AG04450 (cell line): ENCODE measurements at places on chromosomes 13 and 19.

- DNase-seq = no peak
Observed at GRCh38 chr13:66508153-66508909, 721.8 kb downstream of the PCDH9 start.

DNA sequence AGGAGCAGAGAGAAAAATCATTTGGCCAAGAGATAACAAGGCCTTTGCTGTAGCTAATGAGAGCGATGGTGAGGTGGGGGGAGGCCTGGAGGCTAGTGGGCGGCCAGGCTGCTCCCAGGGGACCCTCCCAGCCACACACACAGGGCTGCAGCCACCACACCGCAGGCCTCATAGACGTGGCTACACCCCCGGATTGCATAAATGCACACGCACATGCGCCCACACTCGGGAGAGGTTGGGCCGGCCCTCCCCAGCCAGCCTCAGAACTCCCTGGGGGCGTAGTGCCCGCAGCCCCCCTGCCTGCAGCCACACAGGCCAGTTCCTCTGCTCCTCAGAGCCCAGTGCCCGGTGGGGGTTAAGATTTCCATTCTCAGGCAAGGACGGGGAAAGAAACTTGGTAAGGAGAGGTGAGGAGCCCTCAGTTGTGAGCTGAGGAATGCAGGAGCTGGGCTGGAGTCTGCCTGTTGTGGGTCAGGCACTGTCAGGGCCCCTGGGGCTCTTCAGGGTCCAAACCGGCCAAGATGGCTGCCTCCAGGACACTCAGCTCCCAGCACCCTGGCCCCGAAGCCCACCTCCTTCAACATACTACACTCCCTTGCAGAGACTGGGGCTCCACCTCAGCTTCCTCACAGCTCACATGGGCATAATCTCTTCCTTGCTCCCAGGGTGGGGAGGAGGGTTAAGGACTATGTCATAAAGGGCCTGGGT, 8.0 kb downstream of the PTH2 start:
- DNase-seq = no peak

- peak; percentile 77 for DNase-seq
Observed at GRCh38 chr19:11090264-11090996, 1.2 kb downstream of the LDLR start.

GRCh38 chr13:24683838-24684599, 3.8 kb downstream of the ATP12A start:
- DNase-seq = no peak

DNA sequence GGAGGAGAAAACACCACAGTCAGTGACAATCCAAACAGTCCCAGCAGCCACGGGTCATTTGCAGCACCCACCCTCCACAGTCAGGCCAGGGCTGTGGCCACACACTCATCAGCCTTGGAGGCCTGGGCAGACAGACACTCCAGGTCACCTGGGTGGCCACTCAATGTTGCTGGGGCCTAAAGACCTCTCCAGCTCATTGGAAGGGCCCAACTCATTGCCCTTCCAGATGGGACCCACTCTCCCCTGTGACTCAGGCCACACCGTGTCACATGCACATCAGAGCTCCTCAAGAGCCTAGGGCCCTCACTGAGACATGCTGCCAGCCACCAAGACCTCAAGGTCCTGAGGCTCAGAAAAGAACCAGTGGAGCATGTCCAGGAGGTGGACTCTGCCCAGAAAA, 22.4 kb downstream of the TUBA3C start:
- DNase-seq = no peak

DNA sequence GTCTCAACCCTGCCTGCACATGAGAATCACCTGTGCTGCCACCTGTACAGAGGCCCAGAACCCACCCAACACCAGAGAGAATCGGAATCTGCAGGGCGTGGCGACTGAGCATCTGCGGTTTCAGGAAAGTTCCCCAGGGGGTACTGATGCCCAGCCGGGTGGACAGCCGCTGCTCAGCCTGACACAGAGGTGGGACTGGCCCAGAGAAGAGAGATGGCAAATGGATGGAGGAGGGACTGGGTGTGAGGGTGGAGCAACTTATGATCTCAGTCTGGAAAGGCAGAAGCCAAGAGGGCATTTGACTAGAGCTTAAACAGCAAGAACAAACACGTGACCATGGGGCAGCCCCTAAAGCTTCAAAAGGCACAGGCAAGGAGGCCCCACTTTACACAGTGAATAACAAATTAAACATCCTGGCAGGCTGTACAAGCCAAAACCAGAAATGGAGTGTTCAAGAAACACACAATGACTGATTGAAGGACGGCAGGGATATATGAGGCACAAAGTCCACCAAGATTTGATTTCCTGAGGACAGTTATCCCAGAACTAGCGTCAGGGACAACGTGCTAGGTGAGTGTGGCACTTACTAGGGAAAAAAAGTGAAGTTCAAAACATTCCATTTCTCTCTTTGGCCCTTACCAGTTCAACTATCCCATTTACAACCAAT, 3.1 kb downstream of the RANBP3 start:
- no peak for DNase-seq

DNA sequence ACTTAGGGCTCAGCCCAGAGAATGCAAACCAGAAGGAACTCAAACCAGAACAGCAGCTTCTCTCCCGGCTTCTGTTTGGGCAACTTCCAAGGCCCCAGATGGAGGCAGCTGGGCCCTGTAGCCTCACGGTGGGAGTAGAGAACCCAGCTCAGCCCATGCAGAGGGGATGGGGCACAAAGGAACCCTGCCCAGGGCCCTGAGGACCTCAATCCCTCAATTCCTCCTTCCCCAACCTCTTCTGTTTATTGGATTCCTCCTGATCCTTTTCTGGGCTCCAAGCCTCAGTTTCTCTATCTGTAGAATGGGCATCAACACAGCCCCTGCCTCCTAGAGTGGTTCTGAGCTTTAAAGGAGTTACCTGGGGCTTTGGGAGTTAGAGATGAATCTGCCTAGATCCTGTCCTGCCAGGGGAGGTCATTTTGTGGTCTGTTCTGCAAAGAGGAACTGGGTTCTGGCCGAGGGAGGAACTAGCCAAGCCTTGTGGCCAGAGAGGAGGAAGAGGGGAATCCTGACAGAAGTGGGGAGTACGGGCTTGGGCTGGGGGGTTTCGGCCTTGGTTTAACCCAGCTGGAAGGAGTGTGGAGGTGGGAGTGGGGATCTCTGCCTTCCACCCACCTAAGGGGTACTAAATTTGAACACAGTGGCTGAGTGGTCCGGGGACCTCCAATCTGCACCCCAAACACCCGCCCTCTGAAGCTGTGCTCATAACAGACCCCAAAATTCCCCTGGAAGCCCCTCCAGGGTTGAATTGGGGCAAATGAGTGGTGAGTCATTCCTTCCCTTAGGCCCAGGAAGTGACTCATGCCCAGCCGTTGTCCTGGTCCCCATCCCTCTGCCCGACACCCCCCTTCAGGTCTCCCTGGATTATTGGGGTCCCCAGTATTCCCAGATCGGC, 2.7 kb downstream of the ADGRE5 start:
- no peak for DNase-seq

DNA sequence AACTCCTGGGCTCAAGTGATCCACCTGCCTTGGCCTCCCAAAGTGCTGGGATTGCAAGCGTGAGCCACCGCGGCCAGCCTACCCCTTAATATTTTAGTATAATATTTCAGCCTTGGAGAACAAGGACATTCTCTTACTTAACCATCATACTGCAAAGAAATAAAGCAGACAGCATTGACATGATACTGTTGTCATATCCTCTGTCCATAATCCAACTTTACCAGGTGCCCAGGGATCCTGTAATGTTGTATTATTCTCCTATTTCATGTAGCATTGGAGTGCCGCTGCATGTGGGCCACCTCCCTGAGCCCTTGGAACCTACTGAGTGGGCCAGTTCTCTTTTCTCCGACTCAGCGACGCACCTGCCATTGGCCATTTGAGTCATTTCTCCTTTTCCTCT, 21.4 kb upstream of the EHD2 start:
- no peak for DNase-seq

GRCh38 chr13:25905611-25906010, 146.2 kb downstream of the SHISA2 start:
- no peak for DNase-seq

GRCh38 chr13:24225930-24226329, 65.4 kb downstream of the SPATA13 start:
- DNase-seq = no peak

- DNase-seq = no peak
Observed at GRCh38 chr13:76609643-76610042, 276.6 kb downstream of the KCTD12 start.

DNA sequence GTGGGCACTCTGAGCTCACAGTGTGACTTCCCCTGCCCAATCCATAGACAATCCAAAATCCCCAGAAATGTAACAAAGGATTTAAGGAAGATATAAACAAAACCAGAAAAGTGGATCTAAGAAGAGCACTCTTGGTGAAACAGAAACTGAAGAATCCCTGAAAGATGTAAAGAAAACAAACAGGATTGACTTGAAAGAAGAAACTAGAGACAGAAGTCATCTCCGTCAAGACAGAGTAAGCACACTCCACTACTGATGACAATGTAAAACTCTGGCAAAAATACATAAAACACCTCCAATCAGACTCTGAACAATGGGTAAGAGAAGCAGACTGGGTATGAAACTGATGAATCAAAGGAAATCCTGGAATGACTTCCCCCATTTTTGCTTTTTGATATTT, 13.5 kb downstream of the TUBGCP3 start:
- no peak for DNase-seq

DNA sequence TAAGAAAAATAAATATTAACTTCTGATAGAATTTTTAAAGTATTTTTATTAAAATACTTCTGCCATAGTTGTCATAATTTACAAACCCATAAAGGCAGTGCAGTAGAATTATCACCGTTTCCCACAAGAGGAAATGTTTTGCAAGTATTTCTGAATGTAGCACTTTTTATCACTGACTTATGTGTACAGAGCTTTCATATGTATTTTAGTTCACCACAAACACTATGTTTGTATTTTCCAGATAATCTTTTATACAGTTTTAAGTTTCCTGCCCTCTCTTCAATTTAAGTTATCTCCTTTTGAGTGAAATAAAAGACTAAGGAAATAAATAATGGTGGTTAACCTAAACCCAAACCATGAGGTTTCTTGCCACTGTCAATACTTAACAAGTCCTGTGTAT, 24.2 kb downstream of the MIPEP start:
- no peak for DNase-seq

- no peak for DNase-seq
Observed at GRCh38 chr19:3469638-3470499, 10.5 kb downstream of the SMIM24 start.

DNA sequence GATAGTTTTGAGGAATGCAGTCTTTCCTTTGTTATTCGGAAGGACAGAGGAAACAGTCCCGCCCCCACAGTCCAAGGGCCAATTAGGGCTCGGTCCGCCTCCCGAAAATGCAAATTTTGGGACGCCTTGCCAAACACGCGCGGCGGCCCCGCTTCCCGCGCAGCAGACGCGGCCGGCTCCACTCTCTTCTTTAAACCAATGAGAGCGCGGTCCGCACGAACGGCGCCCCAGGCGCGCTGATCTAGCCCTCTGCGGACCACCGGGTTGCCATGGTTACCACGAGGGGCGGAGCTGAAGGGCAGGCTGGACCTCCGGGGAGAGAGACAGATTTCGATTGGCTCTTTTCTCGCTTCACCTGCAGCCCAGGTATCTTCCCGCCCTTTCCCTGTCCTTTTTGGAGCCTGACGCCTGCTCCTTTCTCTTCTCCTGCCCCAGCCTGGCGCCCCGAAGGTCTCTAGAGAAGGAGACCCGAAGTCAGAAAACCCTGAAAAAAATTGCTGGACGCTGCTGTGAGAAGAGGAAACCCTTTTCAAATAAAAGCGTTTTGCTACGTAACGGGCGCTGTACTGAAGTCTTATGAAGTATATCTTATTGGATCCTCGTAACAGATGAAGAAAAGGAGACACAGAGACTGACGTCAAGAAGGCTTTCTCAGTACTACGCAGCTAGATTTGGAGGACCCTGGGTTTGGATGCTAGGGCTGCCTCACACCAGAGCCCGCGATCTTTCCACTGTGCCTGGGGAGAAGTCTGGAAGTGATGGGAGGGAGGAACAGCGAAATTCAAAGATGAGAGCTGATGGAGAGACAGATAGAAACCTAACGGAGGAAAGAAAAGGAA, 2.0 kb downstream of the PTH2 start:
- no peak for DNase-seq

DNA sequence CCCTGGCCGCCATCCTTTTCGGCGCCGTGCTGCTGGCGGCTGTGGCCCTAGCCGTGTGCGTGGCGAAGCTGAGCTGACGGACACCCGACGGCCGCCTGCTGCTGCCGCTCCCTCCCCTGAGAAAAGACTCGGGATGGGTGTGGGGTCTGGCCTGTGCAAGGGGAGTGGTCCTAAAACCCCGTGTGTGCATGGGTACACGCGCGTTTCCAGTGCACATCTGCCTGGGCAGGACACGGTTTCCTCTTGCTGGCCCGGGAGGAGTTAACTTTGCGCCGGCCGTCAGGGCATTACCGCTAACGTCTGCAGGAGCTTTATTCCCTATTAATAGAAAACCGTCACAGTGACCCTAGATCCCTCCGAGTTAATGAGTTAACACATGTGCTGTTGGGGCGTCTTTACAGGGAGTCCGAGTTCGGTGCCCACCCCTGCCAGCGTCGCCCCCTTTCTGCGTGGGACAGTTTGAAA, 1.3 kb downstream of the RGS9BP start:
- DNase-seq = no peak

- DNase-seq = no peak
Observed at GRCh38 chr13:63005625-63006024, 1590.0 kb upstream of the PCDH20 start.

GRCh38 chr13:40228496-40228895, 437.9 kb downstream of the FOXO1 start:
- no peak for DNase-seq

- DNase-seq = no peak
Observed at GRCh38 chr13:31020996-31021395, 88.5 kb downstream of the TEX26 start.

- DNase-seq = no peak
Observed at GRCh38 chr13:24927810-24928404, 163.9 kb downstream of the RNF17 start.
